ENCODE measurements at places on chromosomes 5 and 9.

DNA sequence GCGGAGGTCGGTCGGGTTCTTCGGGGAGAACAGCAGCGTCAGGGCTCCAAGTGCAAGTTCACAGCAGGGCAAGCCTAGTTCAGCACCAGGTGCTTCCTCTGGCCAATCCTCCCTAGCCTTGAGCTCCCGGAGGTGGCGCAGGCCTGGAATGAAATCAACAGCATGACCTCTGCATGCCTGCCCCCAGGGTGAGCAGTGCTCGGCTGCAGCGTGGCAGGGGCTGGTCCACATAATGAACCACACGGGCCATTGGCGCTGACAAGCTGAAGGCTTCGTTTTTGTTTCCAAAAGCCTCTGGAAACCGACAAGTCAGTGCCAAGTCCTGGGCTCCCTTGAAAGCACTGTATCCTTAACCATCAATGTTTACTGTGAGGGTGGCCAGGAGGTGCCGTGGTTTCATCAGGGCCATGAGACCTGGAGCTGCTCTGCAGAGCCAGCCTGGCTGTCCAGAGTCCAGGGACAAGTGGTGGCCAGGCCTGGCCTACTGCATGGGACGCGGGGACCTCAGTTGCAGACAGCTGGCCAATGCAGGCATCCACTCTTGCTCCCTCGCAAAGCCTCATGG lies 2.1 kb upstream of the INPP5E start:
- DNase-seq: no peak

DNA sequence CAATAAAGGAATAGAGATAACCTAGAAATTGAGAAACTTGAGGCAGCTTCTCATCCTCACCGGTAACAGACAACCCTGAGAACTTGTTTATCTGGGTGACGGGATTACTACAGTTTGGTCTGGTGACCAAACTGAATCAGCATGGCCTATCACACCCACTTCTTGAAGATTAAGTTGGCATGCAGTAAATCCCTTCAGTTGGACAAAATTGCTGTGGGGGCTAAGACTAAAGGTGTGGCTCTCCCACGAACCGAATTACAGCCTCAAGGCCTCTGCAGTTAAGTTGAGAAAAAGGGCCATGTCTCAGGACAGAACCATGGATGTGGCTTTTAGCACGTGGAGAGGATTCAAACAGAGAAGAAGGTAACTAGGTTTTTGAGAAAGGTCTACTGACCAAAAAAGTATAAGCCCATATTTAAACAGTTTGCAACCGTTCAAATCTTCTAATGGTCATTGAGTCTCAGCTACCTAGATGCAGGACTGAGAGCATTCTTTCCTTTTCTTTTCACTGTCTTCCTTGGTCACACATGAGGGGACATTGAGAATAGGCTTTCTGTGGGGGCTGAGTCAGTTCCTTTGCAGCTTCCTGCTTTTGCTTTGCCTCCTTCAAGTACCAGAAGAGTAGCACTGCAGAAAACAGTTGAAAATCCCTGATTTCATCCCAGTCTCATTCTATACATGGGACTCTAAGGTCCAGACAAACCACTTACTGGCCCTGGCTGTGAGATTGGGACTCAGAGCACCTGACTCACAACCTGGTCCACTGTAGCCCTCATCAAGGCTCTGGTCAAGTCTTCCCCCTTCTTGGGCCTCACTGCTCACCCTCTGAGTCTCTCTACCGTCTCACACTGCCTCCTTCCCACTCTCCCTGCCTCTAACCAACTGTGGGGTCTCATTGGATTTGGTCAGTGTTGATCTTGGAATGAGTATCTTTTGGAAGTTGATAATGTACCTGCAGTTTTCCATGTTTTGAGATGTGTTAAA lies 30.9 kb downstream of the PDE6A start:
- DNase-seq: no peak

- DNase-seq: no peak
Observed at GRCh38 chr9:96084331-96084734, 208.8 kb downstream of the ERCC6L2 start.

DNA sequence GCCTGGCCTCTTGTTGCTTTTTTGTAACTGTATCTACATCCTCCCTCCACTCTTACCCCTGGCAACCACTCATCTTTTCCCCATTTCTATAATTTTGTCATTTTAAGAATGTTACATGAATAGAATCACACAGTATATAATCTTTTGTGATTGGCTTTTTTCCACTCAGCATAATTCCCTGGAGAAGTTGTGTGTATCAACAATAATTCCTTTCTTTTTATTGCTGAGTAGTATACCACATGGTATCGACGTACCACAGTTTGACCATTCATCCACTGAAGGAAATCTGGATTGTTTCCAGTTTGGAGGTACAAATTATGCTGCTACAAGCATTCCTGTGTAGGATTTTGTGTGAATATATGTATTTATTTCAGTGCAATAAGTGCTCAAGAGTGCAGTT lies 21.7 kb upstream of the ENTREP1 start:
- DNase-seq: no peak

DNA sequence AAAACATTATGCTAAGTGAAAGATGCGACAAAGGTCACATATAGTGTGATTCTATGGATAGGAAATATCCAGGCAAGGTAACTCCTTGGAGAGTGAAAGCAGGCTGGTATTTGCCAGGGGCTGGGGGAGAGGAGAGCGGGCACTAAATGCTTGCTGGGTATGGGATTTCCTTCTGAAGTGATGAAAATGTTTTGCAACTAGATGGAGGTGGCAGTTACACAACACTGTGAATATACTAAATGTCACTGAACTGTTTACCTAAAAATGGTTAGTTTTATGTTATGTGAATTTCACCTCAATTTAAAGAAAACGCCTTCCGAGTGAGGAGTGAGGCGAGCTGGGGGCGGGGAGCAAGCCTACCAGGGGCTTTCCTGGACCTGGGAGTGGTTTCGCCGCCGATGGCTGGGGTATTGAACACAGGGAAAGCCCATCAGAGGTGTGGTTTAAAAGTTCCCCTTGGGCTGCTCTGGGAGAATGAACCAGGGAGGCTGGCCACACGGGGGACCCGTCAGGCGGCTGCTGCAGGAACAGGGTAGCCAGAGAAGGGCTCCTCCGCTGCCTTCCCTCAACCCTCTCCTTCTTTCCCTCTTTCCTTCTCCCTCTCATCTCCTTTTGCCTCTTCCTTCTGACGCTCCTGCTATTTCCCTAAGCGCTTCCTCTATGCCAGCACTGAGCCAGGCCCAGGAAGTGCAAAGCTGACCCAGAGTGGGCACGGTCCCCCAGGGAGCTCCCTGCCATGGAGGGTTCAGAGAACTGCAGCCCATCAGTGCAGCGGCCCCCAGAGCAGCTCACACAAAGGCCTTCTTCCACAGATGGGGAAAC lies 4.9 kb downstream of the AKNA start:
- no peak for DNase-seq

GRCh38 chr9:87875831-87876545 lies 6.7 kb upstream of the SPATA31E1 start:
- DNase-seq: no peak

GRCh38 chr5:52657247-52657645 lies 130.5 kb upstream of the ITGA1 start:
- peak; percentile 63 for DNase-seq

- no peak for DNase-seq
Observed at GRCh38 chr5:20029266-20029665, 41.3 kb upstream of the CDH18 start.

DNA sequence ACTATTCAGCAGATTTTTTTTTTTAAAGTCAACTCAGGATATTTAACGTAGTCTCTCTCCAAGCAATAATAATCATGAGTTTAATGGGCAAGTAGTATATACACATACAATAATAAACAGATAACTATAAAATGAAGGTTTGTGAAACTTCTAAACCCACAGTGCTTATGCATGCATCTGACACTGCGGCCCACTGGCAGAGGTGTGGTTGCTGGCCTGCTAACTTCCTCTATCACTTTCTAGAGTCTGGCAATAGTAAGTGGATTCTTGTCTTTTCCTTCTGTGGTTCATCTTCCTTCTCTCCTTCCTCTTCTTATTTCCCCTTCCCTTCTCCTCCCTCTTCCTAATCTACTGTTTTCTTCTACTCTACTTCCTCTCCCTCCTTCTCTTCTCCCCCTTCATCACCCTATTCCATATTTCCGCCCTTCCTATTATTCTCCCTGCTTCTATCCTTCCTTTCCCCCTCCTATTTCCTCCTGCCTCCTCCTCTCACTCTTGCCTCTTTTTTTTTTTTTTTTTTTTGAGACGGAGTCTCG lies 18.6 kb upstream of the AGXT2 start:
- no peak for DNase-seq

GRCh38 chr5:127998950-127999615 lies 84.5 kb upstream of the SLC12A2 start:
- DNase-seq: no peak

DNA sequence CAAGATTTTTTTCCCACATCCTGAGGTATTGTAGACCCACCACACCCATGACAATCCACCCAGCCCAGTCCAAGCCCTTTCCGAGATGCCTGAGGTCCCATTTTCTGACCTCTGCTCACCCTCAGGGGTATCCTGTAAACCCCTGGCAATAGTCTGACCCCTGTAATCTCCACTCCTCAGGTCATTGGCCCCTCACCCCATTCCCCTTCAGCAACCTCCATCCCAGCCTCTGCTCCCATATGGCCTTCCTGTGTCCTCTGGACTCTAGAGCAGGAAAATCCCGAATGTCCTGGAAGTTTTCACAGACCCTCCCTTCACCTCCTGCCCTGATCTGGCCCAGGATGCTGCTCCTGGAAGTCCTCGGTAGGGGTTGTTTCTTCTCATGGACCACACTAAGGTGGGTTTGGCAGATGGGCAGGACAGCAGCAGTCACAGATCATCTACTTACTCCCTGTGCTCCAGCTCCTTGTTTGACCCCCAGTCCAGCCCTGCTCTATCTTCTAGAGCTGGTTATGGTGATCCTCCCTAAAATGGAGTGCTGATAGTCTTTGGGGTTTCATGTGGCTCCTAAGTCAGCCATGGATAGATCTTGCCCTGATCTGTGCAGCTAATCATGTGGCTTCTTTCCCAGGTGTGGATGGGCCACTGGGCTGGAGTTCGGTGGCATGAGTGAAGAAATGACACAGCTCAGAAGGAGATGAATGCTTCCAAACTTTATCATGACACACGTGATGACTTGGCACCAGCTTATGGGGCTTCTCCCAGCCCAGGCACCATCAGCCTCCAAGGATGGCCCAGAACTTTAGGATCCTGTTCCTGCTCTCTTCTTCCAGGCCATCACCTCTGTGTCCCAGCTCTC lies 12.0 kb upstream of the ACSL6 start:
- DNase-seq: no peak

DNA sequence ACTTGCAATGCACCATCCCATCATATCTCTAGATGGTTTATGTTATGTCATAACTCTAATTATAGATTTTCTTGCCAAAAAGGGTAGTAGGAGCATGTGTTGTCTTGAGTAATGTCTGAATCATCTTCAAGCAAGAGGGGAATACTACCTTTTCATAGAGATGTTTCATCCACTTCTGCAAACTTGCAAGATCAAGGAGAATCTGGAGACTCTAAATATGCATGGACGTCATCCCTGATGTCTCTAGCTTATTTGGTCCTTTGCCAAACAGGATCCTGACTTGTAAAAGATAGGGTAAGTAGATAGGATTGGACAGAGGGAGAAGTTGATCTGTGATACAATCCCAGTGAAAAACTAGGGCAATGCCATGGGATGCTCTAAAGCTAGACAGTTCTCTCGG lies 246.5 kb downstream of the DMRTA1 start:
- no peak for DNase-seq

- no peak for DNase-seq
Observed at GRCh38 chr9:129878291-129878690, 43.0 kb downstream of the USP20 start.

- DNase-seq: no peak
Observed at GRCh38 chr9:125075997-125076396, 67.3 kb downstream of the SCAI start.

Data from NCI-H2081 treated with DMSO at 0.1 percent for 48 hours (cell line).